ENCODE measurements at places on chromosomes 3 and 15.

DNA sequence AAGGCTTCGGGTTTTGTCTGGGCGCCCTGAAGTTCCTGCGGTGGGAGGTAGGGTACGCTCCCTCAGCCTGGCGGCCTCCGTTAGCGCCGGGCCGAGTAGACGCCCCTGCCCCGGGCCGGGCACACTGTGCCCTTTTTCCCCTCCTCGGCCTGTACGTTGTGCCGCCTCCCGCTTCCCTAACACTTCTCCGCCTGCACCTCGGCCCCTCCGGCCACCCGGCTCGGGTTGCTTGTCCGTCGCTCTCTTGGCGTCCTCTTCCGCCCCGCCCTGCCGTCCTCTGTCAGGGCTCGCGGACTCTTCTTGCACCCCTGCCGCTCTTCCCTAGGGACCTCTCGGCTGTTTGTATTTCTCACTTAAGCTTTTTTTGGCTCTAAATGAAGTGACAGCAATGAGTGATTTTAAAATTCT lies 384 bp downstream of the KNL1 start:
- DNase-seq = peak; percentile 27

DNA sequence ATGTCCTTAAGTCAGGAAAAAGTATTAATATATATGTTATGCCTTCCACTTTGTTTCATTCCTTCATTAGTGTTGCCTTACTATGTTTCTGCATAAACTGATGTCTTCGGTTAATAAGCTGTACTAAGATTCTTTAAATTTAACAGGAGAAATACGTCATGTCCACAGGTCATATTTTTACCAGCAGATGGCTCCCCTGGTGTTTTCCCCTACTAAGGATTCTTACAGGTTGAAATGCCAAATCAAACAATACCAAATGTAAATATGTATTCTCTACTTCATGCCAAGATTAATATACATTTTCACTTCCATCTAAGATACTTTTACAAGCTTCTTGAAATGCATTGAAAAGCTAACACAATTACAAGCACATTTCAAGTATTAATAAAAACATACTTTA lies 1602.1 kb downstream of the SI start:
- DNase-seq = no peak

DNA sequence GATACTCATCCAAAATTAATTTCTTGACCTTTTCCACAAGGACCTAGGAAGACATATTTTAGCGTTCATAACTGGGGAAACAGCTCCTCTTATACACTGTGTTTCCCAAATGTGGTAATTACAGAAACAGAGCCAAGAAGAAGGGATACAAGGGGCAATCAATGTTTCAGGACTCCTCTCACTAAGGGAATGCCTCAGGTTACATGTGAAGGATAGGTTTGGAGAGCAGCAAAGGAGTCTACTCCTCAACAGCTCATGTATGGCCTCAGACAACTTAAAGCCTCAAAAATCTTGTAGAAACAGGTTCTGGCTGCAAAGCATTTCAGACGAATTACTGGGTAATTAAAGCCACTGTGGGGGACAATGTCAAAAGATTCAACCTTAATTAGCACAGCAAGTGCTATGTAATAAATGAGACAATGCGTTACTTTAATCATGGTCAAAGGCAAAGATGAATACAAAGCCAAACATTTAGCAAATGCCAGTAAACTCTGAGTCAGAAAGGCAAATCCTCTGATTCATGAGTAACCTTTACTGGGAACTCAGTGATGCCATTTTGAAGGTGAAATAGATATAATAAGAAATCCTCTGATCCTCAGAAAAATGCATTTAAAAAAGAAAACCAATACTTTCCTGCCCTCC lies 1111.2 kb downstream of the TUSC7 start:
- DNase-seq = no peak

DNA sequence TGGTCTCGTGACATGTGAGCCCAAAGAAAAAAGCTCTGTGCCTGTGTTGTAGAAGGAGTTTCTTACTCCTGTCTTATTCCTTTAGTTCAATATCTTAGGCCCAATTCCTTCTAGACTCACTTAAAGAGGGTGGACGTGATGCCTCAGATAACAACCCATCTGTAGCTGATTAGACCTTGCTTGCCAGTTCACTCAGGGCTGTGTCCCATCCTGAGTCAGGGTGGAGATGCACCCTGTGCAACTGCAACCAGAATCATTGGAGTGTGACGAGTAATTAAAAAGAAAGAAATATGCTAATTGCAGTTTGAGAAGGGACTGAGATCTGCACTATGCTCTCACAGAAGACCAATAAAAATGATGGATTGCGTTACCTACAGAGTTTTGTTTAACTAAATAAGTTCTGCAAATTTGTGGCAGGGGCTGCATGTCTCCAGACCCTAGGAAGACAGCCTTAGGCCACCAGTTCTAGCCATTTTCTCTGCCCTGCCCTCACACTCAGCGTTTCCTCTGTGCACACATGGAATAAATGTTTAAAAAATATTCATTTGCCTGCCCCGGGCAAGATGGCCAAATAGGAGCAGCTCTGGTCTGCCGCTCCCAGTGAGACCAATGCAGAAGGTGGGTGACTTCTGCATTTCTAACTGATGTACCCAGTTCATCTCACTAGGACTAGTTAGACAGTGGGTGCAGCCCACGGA lies 83.0 kb downstream of the MOBP start:
- DNase-seq = no peak

- DNase-seq = no peak
Observed at GRCh38 chr3:122691195-122691594, 10.6 kb downstream of the PARP14 start.

- no peak for DNase-seq
Observed at GRCh38 chr3:71397046-71397445, 186.5 kb downstream of the FOXP1 start.

DNA sequence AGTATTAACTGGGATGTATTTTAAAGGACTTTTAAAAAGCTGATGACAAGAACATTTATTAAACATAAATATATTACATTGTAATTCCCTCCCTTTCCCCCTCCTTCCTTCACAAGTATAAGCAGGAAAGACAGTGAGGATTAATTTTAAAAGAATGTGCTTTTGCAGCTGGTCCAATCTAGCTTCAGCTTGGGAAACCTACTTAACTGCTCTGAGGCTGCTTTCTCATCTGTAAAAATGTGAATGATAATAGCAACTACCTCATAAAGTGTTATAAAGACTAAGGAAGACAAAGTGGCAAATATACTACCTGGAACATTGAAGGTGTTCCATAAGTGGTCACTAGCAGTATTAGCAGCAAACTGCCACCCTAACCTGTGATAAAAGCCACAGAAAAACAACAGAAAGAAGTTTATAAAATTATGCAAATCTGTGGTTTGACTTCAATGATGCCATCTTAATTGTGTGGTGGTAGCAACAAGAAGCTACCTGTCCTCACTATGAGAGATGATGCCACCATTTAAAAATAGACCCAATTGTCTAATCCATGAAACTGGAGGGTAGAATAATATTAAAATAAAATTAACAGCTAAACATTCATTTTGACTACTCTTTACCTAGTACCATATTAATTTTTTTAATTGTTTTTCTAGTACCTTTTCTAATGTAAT lies 20.0 kb downstream of the DHX36 start:
- no peak for DNase-seq

DNA sequence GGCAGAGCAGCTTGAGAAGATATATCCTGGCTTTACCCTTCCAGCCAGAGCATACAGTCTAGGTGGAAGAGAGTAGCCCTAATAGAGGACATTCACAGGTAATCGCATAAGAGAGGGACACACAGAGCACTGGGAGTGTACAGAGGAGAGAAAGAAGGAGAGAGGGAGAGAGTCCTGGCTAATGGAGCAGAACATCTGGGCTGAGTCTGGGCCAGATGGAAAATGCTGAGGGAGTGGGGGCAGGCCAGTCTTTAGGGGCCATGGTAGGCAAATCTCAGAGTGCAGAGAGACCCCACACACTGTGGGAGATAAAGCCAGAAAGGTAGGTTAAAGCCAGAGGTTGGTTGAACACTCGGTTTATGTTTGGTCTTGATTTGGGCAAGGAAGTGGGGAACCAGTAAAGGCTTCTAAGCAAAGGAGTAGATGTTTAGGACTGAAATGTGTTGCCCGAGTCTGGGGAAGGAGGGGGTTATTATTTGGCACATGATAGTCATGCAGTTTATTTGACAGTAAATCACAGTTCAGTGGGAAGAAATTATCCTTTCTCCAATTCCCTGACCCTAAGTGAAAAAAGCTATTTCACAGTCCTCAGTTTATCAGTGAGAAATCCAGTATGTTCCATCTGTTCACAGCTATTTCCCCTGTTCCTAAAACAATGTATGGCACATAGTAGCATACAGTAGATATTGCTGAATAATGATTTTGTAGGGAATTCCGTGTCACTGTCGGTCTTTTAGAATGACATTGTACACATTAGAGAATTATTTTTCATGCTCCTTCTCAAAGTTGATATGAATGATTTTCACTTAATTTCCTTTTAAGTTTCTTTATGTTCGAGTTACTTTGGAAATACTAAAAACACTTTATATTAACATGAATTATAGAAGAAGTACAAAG lies 45.7 kb downstream of the PDHB start:
- no peak for DNase-seq

DNA sequence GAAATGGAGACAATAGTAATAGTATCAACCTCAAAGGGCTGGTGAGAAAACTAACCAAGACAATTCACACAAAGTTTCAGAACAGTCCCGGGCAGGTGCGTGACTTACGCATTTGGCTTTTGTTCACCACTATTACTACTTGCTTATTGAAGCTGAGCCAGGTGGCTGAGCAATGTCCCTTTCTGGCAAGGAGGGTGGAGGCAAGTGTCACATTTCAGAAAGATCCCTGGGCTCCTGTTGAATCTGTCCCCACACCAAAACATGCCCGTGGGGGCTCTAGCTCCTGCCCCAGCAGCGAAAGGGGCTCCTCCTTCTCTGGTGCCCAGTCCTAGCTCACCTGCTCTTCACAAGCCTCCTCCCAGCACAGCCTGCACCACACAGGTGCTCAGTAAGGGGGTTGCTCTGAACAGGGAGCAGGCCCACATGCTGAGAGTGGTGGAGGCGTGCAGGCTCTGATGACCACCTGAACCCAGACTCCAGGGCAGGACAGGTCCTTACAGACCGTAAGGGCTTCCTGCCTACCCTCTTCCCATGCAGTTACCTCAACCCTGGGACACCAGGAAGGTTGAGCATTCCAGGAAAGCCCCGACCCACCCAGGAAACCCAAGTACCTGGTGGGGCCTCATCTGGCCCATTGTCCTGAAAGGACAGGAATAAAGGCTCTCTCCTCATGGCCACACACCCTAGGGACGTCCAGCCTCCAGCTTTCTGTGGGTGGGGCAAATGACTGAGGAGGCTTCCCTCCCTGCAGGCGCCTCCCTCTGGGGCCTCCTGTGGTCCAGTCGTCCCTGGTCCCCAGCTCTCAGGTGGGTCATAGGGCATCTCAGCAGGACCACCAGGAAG lies 32.6 kb downstream of the SEMA7A start:
- no peak for DNase-seq

- no peak for DNase-seq
Observed at GRCh38 chr3:166986000-166986399, 394.1 kb downstream of the ZBBX start.

DNA sequence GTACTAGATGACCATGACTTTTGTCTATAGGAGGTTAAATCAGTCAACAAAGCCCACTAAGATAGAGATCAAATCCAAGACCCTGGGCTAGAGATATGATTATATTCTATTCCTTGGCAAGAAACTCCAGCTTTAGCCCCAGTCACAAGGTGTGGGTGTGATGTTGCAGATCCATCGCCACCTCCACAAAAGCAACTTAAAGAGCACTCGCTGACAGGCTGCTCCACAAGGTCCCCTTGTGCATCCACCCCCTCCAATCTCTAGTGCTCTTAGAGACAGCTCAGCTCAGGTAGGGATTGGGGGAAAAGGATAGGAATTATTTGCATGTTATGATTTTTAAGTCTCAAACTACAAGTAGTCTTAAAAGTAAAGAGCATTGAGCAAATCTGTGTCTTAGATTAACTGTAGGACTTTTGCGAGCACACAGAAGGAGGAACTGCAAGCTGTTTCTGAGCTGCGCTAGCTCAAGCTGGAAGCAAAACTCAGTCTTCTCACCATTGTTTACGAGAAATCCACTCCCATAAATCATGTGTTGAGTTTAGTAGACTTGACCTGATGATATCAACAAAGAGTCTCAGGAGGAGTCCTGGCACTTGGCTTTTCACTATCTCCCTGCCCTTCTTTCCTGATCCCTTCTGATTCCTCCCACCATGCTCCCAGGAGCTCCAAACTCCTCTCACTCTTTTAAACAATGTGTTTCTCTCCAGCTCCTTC lies 177.6 kb downstream of the STAC start:
- no peak for DNase-seq

GRCh38 chr3:154584041-154584440 lies 154.1 kb upstream of the GPR149 start:
- no peak for DNase-seq

DNA sequence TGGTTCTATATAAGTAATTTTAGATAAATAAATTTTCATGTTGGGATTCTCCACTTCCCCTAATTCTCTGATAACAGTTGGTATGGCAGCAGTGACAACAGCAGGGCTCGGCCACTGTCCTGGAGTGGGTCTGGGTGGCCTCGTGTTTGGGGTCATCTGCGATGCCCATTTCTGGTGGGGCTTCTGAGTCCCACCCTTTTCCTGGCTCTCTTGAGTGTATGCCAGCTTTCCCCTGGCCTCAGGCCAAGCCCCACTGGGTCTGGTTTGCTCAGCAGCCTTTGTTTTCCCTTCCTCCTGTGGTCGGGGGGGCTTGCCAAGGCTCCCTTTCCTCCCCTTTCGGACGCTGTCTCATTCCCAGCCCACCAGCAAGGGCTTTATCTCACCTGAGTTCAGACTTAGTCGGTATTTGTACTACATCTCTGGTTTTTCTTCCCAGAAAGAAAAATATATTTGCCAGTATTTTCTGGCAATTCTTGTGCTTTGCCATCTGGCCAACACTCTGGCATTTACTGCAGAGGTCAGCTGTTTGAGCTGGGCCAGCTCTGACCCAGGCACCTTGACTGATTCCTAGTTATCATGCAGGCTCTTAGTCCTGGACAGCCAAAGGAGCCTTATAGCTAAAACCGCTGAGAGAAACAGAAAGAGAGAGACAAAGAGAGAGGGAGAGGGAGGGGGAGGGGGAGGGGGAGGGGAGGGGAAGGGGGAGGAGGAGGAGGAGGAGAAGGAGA lies 35.2 kb downstream of the MYZAP start:
- DNase-seq = no peak

GRCh38 chr15:72237029-72237852 lies 6.3 kb upstream of the PKM start:
- no peak for DNase-seq

DNA sequence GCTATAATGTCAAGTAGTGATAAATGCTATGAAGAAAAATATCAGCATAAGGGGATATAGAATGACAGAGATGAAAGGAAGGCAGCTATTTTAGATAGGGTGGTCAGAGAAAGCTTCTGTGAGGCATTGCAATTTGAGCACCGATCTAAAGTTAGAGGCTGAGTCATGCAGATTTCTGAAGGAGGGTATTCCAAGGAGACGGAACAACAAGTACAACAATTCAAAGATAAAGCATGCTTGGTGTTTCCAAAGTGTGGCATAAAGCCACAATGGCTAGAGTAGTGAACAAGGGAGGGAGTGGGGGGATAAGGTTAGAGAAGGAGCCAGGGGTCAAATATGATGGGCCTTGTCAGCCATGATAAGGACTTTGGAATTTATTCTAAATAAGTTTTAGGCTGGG lies 71.9 kb downstream of the PFN2 start:
- DNase-seq = no peak
